ENCODE measurements at places on chromosomes 2 and 18. TPM values are rescaled to one million over a fixed set of nuclear protein-coding genes. Genes with fewer than 3 reads are reported as not detected.

Gene EVX2
- not detected for total RNA-seq

Gene RGPD3
- 0.13 TPM for total RNA-seq

Gene TMEM247
- not detected for total RNA-seq

Gene SPDYA
- 0.13 TPM for total RNA-seq

Gene ZBTB7C
- total RNA-seq, result 1.2 TPM

Gene SCN7A
- total RNA-seq, result 0.73 TPM

Gene DCDC2C
- total RNA-seq, result not detected

Gene PDE1A
- total RNA-seq, result 1.1 TPM

Gene SOX11
- 0.05 TPM for total RNA-seq

Gene ANKRD30B
- total RNA-seq, result not detected

- DNase-seq, result no peak
Measured at GRCh38 chr2:166341426-166341825, 34.3 kb downstream of the SCN9A start.

DNA sequence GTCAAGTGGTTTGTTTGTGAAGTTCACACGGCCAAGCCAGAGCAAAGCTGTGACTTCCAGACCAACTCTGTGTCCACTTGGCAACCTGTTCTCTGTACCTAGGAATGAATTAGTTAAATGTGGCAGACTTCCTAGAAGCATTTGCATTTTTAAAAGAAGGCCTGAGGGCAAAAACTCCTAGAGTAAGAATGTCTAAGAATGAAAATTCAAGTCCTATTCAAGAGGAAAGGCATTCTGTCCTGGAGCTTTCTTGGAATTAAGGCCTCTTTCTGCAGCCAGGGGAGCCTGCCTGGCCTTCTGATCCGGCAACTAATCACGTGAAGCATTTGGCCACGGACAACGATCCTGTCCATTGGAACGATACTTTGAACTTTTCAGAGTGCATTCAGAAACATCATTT is 155.0 kb downstream of the SETBP1 start:
- peak; percentile 79 for DNase-seq

DNA sequence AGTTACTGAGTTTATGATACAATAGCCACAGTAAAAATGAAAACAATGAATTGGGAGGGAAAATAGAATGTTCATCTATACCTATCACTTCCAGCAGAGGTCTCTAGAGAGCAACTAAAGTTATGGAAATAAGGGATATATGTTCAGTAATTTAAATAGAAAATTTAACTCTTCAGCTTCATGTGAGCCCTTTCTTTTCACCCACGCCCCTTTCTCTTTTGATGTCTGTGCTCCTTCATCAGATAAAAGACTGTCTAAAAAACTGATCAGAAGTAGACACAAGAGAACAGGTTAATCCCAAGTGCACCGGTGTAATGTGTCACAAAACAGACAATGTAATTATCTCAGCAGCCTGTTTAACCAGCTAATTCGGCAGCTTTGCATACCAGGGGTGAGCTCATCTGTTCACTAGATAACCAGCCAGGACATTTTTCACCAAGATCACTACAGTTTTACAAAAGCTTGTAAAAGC is 238.5 kb upstream of the ERBB4 start:
- no peak for DNase-seq

DNA sequence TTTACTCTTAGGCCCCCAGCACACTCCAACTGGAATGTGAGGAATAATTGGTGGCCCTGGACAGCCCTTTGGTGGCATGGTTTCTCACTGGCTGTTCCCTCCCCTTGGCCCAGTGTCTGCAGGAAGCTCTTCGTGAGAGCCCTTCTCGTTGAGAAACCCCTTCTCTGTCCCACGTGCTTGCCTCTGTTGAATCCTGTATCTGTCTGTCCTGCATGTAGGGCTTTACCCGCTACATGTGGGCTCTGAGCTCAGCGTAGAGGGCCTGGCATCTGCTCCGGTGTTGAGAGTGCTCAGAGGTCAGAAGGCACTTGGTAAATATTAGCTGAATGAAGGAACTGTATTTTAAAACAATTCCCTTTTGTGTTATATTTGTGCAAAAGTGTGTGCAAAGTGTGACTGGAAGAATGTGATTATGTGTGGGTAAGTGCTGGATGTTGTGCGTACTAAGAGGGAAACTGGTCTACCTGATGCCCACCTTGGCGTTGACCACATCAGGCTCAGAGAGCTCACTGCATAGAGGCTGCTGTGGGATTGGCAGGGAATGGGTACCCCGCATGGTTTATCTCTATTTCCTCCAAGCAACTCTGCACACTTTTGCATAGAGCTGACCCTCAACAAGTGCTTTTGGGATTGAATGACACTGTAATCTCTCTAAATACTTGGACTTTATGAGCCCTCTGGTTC is 40.0 kb downstream of the RNF144A start:
- no peak for DNase-seq

DNA sequence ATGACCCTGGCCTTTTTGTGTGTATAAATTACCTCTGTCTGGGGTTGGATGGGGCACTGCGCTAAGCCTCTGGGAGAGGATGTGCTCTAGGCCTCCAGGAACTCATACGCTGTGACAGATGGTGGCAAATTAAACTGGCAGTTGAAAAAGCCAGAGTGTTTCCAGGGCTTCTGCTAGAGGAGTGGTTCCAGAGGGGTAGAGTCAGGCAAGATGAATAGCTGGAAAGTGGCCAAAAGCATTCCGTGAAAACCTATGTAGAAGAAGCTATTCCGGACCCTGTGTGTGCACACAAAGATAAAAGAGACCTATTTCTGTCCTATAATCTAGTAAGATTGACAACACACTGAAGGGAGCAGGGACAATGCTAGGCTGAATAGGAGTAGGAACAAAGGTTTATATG is 84.8 kb downstream of the ACTR3 start:
- no peak for DNase-seq

GRCh38 chr2:66574701-66575624 is 140.0 kb downstream of the MEIS1 start:
- no peak for DNase-seq

DNA sequence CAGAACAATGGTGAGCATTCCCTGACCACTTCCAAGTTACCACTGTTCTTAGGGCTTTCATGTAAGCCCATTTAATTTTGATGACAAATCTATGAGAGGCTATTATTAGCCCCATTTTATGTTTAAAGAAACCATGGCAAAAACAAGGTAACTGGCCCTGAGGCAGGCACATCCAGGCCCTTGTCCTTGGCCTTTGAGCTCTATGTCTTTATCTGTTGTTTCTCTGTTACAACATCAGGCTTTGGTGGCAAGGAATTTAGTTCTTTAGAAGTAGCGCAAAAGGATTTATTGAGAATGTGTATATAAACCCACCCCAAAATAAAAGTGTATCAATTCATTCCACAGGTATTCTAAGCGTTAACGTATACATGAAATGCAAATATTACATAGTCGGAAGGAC is 257.1 kb downstream of the HNMT start:
- no peak for DNase-seq

DNA sequence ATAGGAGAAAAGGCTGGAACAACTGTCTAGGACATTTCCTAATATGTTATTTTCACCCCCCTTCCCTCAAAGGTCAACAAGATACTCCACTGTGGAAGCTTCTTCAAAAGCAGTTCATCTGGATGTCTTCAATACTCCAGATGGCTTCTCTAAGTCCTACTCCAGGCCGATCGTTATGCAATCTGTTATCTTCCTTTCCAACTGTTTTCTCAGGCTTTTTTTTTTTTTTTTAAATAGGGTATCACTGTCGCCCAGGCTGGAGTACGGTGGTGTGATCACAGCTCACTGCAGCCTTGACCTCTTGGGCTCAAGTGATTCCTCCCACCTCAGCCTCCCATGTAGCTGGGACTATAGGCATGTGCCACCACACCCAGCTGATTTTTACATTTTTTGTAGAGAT is 26.3 kb downstream of the ATP8B1 start:
- DNase-seq, result no peak

GRCh38 chr2:60450488-60450887 is 103.0 kb downstream of the BCL11A start:
- DNase-seq, result no peak

DNA sequence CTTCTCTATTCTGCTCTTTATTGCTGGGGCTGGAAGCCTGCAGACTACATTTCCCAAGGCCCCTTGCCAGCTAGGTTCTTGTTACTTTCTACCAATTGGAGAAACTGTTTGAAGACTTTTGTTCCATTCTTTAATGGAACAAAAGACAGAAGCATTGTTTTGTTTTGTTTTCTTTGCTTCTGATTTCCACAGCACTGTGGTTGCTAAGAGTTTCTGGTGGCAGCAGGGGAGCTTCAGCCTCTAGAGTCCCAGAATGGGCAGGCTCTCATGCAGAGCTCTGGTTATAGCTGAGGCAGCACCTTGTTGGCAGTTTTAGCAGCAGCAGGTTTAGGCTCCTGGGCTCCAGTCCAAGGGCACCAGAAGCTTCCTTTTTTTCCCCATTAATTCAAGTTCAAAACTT is 234.3 kb downstream of the ETAA1 start:
- no peak for DNase-seq

GRCh38 chr2:215946586-215946985 is 66.8 kb downstream of the MREG start:
- DNase-seq, result no peak

GRCh38 chr18:70072678-70073077 is 125.0 kb upstream of the CD226 start:
- no peak for DNase-seq

GRCh38 chr2:61537277-61537949 is 743 bp downstream of the XPO1 start:
- DNase-seq, result no peak

DNA sequence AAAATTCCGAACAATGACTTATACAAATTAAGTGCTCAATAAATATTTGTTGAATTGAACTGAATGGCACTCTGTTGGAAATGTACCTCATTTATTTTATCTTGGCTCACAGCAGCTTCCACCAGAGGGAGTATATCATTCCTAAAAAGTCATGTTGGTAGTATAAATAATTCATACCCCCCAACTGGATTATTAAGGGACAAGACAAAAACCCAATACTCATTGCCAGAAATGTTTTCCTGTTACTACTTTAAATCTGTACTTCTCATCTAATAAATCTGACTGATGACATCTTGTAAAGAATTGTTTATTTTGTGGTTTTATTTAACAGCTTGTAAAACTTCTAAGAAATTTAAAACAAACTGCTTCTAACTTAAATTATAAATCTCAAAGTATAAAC is 163.9 kb downstream of the CDH2 start:
- DNase-seq, result no peak

DNA sequence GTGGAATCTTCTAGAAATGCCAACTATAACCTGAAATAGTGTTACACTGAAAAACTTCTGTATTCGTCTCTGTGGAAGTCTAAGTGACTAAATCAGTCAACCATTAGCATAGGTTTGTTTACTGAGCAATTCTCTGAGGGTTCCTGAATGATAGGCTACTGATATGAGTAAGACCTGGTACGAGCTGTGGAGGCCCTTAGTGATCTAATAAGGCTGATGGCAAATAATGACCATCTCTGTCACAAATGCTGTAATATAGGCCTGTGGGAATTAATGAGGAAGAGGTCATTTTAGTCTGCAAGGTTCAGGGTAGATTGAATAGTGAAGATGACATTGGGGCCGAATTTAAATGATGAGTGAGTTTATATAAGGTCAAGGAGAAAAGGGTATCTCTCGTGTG is 82.5 kb downstream of the MGAT5 start:
- no peak for DNase-seq

DNA sequence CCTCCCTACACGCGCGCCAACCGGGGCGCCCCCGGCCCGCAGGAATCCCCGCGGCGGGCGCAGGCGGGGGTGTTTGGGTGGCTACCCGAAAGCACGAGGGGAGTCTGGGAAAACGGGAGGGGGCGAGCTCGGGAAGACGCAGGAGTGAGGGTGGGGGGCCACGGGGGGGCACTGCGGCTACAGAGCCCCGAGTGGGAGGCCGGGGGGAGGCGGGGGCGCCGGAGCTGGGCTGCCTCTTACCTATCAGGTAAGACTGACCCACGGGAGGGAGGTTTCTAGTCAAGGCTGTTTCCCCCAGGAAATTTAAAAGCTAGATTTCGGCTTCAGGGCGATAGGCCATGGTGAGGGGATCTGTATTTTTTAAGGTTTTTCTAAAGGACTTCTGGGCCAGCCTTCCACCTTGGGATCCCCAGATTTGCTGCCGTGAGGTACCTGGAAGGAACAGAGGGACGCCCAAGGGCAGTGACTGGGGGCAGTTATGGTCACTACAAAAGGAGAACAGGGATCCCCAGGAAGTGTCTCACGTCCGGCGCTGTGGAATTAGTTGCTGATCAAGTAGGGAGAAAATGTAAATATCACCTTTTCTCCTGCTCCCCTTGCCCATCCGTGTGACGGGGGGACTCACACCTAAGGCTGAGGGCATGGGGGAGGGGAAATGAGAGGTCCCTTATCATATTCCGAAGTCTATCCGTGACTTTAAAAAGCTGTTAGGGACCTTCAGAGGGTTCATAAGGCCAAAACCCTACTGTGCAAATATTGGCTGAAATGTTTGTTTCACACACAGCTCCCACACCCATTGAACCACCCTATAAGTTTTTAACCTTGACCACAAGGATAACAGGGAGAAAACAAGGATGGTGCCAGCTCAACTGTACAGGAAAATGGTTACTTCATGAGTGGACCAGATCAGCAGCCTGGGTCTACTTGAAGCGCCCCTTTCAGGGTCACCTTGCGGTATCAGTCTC is 638 bp upstream of the IRS1 start:
- peak; percentile 64 for DNase-seq

DNA sequence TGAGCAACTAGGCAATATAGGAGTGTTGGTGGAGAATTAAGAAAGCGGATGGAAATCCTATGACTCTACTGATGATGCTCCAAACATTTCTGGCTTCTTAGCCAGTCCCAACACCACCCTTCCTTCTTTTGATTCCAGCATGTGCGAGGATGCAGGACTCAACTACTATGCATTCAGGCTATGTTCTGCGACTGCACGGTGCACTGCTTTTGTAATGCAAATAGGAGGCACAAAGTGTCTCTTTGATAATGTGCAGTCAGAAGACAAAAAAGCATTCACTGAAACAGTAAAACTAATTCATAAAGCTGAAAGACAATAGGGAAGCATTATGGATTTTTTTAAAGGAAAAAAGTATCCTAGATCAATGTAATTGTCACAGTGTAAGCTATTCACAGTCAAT is 106.7 kb downstream of the MEIS1 start:
- no peak for DNase-seq

GRCh38 chr18:49875155-49875554 is 61.8 kb upstream of the ACAA2 start:
- no peak for DNase-seq

DNA sequence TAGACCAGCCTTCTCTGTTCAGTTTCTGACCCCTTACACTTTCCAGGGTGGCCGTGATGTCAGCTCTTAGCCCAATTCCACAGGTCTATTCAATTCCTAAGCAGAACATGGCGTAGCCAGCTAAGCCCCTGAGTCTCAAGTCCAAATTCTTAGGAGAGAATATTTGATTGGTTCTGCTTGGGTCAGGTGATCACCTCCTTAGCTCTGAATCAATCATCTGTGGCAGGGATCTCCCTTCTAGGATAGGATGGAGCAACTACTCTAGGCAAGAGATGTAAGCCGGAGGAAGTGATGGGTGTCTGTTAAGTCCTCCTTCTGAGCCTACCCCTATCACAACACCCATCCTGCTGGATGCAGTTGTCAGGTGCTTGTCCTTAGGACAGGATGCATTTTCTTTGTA is 11.1 kb downstream of the UCN start:
- DNase-seq, result no peak

- no peak for DNase-seq
Measured at GRCh38 chr2:62744603-62745002, 39.1 kb downstream of the EHBP1 start.

- DNase-seq, result no peak
Measured at GRCh38 chr2:197878792-197879191, 74.4 kb downstream of the PLCL1 start.

All from left lobe of liver (tissue), 2 donors.